ENCODE measurements at places on chromosomes 3 and 15. TPM values are rescaled to one million over a fixed set of nuclear protein-coding genes. Genes with fewer than 3 reads are reported as not detected.

The PPP1R14D gene
- total RNA-seq: not detected

The KNL1 gene
- 24.8 TPM for total RNA-seq

The MYO5C gene
- 33.5 TPM for total RNA-seq

The SUSD5 gene
- not detected for total RNA-seq

The TPRG1 gene
- total RNA-seq: 1.5 TPM

The GRIP2 gene
- 4.5 TPM for total RNA-seq

The MOBP gene
- 0.27 TPM for total RNA-seq

The CAMP gene
- not detected for total RNA-seq

The CASR gene
- not detected for total RNA-seq

The NEIL1 gene
- total RNA-seq: 11.3 TPM

GRCh38 chr3:193210618-193211017 lies 30.4 kb upstream of the PLAAT1 start:
- DNase-seq: no peak

GRCh38 chr3:134369231-134369741 lies 5.0 kb downstream of the AMOTL2 start:
- DNase-seq: no peak

GRCh38 chr3:182050932-182051331 lies 339.2 kb downstream of the SOX2 start:
- no peak for DNase-seq

- no peak for DNase-seq
These were observed 24.7 kb upstream of the SLC41A3 start for GRCh38 chr3:126108676-126109050.

- no peak for DNase-seq
These were observed 44.9 kb downstream of the GOLGA6L2 start for GRCh38 chr15:23402140-23402539.

- DNase-seq: no peak
These were observed 30.2 kb downstream of the ABI3BP start for GRCh38 chr3:100963041-100963440.

- DNase-seq: no peak
These were observed 5.5 kb downstream of the DAZL start for GRCh38 chr3:16599694-16600093.

- DNase-seq: no peak
These were observed 49.8 kb upstream of the DCLK3 start for GRCh38 chr3:36814066-36814717.

DNA sequence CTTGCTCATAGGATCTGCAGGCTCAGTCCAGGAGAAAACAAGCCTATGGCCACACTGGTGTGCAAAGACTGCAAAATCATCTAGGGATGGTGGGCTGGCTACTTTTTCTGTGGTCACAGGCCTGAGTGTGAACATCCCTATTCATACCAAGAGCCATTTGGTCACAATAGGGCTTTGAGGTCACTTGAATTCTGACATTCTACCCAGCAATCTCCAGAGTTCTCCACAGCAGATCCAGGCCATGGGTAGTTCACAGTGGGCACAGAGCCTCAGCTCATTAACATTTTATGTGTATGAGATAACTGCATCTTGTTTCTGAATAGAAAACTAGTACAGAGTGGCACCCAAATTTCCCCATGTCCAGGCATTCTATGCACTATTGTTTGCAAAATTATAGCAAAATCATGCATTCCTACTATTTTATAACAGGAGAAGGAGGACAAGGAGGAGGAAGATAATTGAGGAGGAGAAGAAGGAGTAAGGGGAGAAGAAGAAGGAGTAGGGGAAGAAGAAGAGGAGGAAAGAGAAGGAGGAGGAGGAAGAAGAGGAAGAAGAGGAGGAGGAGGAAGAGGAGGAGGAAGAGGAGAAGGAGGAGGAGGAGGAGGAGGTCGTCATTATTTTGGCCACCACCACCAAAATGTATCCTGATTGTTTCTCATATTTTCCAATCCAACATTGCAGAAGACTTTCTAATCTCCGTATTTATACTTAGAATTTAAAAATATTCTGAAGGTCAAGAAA lies 129.0 kb downstream of the SEMA6D start:
- DNase-seq: no peak

GRCh38 chr3:190361791-190362190 lies 26.2 kb upstream of the CLDN16 start:
- no peak for DNase-seq

- DNase-seq: no peak
These were observed 377.7 kb downstream of the IL20RB start for GRCh38 chr3:137335478-137335877.

DNA sequence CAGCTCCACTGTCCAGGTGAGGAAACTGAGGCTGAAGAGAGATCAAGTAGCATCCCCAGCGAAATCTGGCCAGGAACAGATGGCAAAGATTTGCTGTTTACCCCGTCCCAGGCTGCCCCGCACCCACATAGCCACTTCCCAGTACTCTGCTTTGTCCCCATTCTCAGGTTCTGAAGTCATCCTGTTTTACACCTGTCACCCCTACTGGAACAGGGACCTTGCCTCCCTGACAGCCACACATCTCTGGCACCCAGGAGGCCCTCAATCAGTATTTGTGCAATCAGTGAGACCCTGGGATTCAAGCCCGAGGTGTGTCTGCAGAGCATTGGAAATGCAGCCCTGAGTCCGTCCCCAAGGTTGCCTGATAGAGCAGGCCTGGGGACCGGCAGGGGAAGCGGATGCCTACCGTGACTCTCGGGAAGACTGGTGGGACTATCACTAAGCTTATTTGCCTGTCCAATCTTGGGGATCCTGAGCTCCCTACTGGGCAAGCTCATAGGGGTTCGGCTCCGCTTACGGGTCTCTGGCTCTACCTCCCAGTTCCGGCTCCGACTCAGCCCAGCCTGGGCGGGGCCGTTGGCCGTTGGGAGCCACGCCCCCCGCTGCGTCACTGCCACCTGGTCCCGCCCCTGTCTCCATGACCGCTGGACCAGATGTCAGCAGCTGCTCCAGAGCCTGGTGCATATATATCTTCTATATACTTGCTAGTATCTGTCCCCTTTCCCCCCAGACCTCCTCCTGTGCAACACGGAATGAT lies 17.5 kb upstream of the FANCD2 start:
- DNase-seq: peak; percentile 73

- no peak for DNase-seq
These were observed 538.8 kb downstream of the NLGN1 start for GRCh38 chr3:173936316-173936715.

DNA sequence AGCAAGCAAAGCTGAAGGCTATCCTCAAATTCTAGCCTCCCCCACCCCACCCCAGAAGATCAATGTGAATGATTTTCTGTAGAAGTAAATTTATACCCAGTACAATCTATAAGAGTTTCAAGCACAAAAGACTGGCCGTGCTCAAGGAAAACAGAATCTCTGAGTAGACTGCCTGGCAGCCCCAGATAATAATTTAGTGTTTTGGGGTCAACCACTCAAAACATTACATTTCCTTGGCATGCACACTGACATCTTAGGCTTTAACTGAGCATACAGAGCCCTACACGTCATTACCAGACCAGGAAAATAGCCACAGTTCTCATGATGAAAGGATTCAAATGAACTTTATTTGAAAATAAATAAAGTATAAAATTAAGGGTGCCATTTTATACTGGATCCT lies 376.5 kb downstream of the TBL1XR1 start:
- no peak for DNase-seq

DNA sequence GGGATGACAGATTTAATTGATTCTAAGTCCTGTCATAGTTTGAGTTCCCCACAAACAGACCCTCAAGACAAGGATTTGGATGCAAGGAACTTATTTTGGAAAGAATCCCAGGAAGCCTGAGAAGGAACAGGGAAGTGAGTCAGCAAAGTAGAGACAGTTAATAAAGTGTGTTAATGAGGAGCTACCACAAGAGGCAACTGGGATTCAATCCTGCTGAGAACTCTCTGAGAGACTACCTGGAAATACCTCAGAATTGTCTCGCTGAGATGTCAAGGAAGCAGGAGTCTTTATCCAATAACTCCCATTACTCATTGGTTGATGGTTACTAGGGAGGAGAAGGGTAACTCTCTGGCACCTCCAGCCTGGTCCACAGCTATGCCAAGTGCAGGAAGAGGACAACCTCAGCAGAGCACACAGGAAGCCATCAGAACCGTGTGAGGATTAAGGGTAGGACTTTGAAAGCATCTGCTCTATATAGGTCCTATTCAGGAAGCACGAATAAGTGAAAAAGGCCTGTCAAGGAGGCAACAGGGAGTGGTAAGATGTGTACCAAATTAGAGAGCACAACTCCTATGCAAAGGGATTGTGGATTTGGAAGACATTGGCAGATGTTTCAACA lies 311.1 kb upstream of the KCNH8 start:
- no peak for DNase-seq

DNA sequence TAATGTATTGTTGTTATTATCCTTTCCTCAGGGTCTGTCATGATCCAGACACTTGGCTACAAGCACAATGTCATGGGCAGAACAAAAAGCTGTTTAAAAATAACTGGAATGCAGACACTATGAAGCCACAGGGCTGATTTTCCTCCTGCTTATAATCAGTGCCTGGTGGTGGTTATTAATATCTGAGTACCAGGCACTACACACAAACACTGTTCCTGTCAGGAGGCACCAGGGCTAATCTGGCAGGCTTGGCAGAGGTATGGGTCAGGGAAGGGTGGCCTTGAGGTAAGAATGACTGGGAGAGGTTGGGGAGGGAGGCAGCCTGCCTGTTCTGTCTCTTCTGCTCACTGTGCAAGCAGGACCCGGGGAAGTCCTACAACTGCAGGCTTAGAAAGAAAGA lies 67.2 kb downstream of the WDR76 start:
- no peak for DNase-seq

GRCh38 chr3:36135863-36136262 lies 244.4 kb upstream of the STAC start:
- no peak for DNase-seq

- DNase-seq: no peak
These were observed 474.9 kb upstream of the GOLIM4 start for GRCh38 chr3:168570404-168571155.

DNA sequence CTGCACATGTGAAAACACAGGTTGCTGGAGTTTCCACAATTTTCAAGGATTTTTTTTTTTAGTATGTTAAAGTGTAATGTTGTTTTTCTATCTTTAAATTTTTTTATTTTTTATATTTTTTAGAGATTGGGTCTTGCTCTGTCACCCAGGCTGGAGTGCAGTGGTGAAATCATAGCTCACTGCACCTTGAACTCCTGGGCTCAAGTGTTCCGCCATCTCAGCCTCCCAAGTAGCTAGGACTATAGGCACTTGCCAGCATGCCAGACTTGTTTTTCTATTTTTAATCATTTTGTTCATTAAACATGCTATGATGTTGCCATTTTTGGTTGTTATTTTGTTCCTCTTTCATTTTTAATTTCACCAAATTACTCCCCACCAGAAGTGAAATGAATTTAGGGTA lies 16.7 kb upstream of the THUMPD3 start:
- DNase-seq: no peak

GRCh38 chr3:67030785-67031740 lies 33.0 kb downstream of the KBTBD8 start:
- DNase-seq: no peak

DNA sequence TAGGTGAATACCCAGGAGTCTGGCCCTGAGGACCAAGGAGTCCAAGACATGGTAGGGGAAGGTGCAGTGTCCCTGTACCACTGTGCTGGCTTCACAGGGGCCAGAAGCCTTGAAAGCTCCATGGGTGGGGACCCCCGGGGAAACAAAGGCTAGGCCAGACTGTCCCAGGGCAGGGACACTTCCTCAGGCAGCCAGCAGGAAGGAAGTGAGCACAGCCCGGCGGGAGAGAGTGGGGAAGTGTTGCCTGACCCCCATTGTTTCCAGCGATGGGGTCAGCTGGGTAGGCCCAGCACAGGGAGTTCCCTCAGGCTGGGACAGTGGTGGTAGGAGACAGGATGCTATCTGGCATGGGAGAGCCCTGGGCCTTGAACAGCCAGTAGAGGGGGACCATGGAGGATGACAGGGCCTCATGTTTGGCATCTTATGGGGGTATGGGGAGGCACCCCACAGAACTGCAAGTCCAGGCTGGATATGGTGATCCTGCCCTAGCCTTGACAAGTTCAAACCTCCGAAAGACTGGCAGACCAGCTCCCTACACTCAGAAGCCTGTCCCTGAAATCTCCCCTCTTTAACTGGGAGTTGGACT lies 1.2 kb upstream of the HYAL2 start:
- DNase-seq: no peak

- DNase-seq: no peak
These were observed 107.5 kb downstream of the SYNPR start for GRCh38 chr3:63385629-63386028.

DNA sequence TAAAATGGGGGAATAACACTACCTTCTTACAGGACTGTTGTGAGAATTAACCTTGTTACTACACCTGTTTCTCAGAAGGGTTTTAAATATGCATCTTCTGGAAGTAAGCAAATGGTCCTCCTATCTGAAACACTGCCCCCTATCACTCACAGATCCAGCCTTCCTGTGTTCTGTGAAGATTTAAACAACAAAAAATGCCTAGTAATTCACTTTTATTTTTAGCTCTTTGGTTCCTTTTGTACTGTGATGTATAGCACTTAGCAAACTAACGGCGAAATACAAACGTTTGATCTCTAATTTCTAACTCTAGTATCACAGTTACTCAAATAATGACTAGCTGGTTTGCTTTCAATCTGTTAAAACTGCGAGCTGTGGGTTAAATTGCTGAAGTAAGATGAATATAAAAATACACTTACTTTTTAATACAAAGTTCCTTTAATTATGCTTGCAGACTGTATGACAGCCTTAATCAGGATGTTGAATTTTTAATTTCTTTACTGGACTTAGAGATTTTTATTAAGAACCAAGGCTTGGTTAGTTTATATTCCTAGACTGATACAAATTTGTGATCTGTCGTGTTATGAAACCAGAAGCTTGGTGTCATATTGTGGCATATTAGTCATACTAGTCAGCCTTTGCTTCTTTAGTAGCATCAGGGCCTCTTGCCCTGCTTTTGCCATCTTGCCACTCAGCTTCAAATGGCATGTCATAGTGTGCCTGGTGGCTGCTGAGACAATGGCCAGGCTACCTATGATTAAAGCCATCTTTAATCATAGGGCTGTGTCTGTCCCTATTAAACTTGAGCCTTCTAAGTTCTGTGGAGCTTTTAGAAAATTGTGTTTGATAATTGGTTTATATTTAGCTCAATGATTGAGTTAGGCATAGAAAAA lies 9.2 kb downstream of the EIF3J start:
- DNase-seq: no peak

GRCh38 chr3:65837604-65838003 lies 201.1 kb downstream of the MAGI1 start:
- no peak for DNase-seq

DNA sequence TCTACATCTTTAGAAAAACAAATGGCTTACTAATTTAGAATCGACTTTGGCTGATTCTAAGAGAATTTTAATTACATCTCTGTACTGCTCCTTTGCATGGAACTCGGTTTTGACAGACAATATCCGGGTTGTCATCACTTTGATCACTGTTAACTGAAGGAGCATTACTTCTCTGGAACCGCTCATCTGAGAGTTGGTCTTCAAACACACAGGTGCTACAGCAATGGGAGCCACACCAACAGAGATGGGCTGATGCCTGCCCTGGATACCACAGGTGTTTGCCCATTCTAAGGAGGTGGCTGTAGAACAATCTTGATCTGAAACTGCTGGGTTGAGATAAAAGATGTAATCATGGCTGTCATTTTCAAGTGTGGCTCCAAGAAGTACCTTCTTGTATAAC lies 21.6 kb downstream of the LINS1 start:
- no peak for DNase-seq

Data from Caco-2 (cell line).